Daoy (cell line): ENCODE measurements at places on chromosomes 16 and 17. TPM values are rescaled to one million over a fixed set of nuclear protein-coding genes. Genes with fewer than 3 reads are reported as not detected.

The CCL8 gene
- not detected in 2 replicates for total RNA-seq

DNA sequence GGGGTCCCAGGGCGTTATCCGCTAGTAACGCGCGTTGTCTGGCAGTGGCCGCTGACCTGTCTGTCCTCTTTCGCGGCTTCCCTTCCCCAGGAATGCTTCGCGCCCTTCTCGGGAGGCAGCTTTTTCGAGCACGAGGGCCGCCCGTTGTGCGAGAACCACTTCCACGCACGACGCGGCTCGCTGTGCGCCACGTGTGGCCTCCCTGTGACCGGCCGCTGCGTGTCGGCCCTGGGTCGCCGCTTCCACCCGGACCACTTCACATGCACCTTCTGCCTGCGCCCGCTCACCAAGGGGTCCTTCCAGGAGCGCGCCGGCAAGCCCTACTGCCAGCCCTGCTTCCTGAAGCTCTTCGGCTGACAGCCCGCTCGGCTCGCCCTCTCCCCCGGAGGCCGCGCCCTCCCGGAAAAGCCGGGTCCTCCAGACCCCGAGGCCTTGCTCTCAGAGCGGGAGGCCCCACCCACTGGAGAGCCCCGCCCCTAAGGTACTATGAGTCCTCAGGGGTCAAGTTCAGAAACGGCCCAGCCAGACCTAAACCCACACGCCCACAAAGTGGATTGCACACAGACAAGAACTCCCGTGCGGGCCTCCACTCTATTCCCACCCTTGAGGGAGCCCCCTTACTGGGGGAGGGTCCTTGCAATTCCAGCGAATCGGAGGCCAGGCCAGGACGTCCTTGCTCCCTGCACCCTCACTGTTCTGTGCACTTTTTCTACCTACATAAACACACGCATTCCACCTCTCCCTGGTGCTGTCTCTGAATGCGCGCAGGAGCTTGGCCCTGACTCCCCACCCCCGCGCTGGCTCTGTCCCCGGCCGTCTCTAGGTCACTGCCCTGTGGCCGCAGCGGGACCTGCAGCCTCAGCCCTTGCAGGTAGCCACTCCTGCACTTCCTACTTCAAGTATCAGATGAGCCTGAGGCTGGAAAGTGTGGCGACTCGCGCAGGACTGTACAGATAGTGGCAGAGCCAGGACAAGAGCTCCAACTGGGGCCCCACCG lies 5.4 kb upstream of the SLC5A2 start:
- DNase-seq: no peak

DNA sequence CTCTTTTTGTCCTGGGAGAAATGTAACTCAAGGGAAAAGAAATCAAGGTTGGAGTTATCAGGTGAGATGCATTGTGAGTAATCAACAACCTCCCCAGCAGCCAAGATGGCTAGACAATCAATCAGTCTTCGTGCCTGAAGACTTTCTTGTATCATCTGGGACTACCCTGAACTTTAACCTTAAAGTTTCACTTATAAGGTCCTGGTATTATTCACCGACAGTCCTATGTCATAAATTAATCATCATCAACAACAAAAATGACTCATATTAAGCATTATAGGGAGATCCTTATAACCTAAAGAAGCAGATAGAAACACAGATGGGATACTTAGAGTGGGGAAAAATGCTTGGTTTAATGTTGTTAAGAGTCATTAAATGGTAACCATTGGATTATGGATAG lies 7.7 kb upstream of the TEKT3 start:
- DNase-seq: no peak

DNA sequence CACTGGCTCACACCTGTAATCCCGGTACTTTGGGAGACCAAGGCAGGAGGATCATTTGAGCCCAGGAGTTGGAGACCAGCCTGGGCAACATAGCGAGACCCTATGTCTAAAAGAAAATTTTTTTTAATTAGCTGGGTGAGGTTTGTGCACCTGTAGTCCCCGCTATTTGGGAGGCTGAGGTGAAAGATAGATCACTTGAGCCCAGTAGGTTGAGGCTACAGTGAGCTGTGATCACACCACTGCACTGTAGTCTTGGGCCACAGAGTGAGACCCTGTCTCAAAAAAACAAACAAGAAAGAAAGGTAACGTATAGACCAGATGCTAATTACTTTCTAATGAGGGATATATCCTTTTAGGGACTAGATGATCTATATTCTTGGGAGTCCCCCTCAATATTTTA lies 8.1 kb downstream of the NOL11 start:
- no peak for DNase-seq

GRCh38 chr17:43545383-43545632 lies 832 bp downstream of the ETV4 start:
- no peak for DNase-seq
